ENCODE measurements at places on chromosomes 5 and 9. TPM values are rescaled to one million over a fixed set of nuclear protein-coding genes. Genes with fewer than 3 reads are reported as not detected.
A peak's percentile ranks its signal among the peaks of the same experiment; 100 is the strongest.

- no peak overlapping the region for H3K27ac ChIP-seq
- H3K4me3 ChIP-seq, result no peak overlapping the region
- no peak for DNase-seq
- no peaks in the 10 kb centered on the region for H3K36me3 ChIP-seq
- no peaks in the 10 kb centered on the region for H3K27me3 ChIP-seq
Observed at GRCh38 chr5:56310711-56311204, 77.6 kb upstream of the ANKRD55 start.

- DNase-seq, result no peak
- H3K36me3 ChIP-seq, result no peaks in the 10 kb centered on the region
- no peak overlapping the region for H3K27ac ChIP-seq
- no peaks in the 10 kb centered on the region for H3K27me3 ChIP-seq
Observed at GRCh38 chr5:101678481-101679193, 617.4 kb downstream of the SLCO4C1 start.

DNA sequence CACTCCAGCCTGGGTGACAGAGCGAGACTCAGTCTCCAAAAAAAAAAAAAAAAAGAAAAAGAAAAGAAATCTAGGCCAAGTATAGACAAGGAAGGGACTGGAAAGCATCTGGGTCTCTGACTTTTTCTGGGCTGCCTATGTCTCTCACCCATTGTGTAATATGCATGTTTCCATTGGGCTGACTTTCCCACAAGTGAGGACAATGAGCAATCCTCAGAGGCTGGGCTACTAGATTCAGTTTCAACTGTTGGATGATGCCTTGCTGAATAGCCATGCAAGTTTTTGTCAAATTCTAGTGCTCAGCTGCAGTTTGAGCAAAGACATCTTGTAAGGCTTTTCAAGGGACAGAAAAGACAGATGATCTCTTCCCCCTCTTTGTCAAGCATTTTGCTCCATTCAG lies 82.1 kb downstream of the PHAX start:
- no peak overlapping the region for H3K4me3 ChIP-seq
- no peaks in the 10 kb centered on the region for H3K27me3 ChIP-seq
- no peaks in the 10 kb centered on the region for H3K36me3 ChIP-seq
- H3K4me1 ChIP-seq, result no peaks in the 10 kb centered on the region

GRCh38 chr5:79151942-79152671 lies 40.5 kb downstream of the BHMT start:
- H3K4me1 ChIP-seq, result no peaks in the 10 kb centered on the region
- no peak overlapping the region for H3K4me3 ChIP-seq
- no peaks in the 10 kb centered on the region for H3K36me3 ChIP-seq

- H3K27ac ChIP-seq, result no peak overlapping the region
- DNase-seq, result no peak
- peaks cover 6% of the 10 kb centered on the region for H3K4me1 ChIP-seq
- peaks cover 33% of the 10 kb centered on the region for H3K36me3 ChIP-seq
Observed at GRCh38 chr9:97900738-97901565, 21.3 kb downstream of the TRMO start.

DNA sequence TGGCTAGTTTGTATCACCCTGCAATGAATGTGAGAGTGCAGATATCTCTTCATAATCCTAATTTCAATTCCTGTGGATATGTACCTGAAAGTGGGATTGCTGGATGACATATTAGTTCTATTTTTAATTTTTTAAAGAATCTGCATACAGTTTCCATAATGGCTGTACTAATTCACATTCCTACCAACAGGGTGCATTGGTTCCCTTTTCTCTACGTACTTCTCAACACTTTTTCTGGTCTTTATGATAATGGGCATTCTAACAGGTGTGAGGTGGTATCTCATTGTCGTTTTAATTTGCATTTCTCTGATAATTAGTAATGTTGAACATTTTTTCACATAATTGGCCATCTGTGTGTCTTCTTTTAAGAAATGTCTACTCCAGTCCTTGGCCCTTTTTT lies 927.5 kb downstream of the DTWD2 start:
- no peaks in the 10 kb centered on the region for H3K4me1 ChIP-seq
- no peaks in the 10 kb centered on the region for H3K27me3 ChIP-seq
- DNase-seq, result no peak
- H3K36me3 ChIP-seq, result no peaks in the 10 kb centered on the region

GRCh38 chr5:74684900-74685851 lies at the start of gene HEXB:
Gene HEXB (plus strand): TSS chr5:74685233. CDS start chr5:74685261, 28 bp downstream.
- peak within 1 kb of the TSS; percentile 86 for H3K27ac ChIP-seq
- peaks cover 13% of the 10 kb centered on the region for H3K36me3 ChIP-seq
- peak within 1 kb of the TSS; percentile 69 for H3K4me3 ChIP-seq
- H3K27me3 ChIP-seq, result no peaks in the 10 kb centered on the region
- DNase-seq, result peak; percentile 97
- H3K4me1 ChIP-seq, result peaks cover 15% of the 10 kb centered on the region

DNA sequence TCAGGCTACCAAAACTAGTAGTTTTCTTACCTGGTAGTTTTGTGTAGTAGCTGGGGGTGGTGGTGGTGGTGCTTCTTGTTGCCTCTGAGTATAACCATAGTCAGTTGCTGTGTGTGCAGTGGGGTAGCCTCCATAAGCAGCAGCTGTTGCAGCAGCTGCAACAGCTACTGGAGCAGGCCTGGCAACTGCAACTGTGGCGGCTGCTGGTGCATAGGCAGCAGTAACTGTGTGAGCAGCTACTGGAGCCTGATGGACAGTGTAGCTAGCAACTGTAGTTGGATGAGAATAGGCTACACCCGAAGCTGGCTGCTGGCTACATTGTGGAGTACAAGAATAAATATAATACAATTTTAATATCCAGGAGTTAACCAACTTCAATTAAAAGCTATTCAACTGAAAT lies 24.7 kb downstream of the ZFR start:
- no peak for DNase-seq
- peaks cover 41% of the 10 kb centered on the region for H3K36me3 ChIP-seq
- no peaks in the 10 kb centered on the region for H3K27me3 ChIP-seq
- H3K27ac ChIP-seq, result no peak overlapping the region

DNA sequence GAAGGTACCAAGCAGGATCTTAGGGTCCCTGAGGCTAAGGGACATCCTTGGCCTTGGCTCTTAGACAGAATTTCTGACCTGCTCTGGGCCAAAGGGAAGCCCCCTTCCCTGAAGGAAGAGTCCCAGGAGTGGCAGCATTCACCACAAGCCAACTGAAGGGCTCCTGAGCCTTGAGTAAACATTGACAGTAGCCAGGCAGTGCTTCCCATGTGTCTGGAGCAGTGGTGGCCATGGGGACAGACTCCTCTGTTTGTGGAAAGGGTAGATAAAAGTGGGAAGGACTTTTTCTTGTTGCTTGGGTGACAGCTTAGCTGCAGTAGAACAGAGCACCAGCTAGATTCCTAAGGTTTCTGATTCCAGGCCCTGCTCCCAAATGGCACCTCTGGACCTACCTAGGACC lies 61.4 kb upstream of the VLDLR start:
- no peak overlapping the region for H3K4me3 ChIP-seq
- H3K4me1 ChIP-seq, result peaks cover 14% of the 10 kb centered on the region
- no peaks in the 10 kb centered on the region for H3K27me3 ChIP-seq
- H3K36me3 ChIP-seq, result no peaks in the 10 kb centered on the region
- DNase-seq, result no peak
- peak overlapping the region; percentile 1 for H3K27ac ChIP-seq

GRCh38 chr9:36822201-36822600 lies 211.9 kb downstream of the PAX5 start:
- no peak overlapping the region for H3K4me3 ChIP-seq
- DNase-seq, result no peak
- peaks cover 16% of the 10 kb centered on the region for H3K27me3 ChIP-seq
- H3K36me3 ChIP-seq, result no peaks in the 10 kb centered on the region

- H3K4me3 ChIP-seq, result no peak overlapping the region
- no peaks in the 10 kb centered on the region for H3K27me3 ChIP-seq
- DNase-seq, result no peak
- no peaks in the 10 kb centered on the region for H3K36me3 ChIP-seq
Observed at GRCh38 chr9:77903666-77904285, 127.8 kb downstream of the GNAQ start.

GRCh38 chr9:88965473-88965872 lies 25.8 kb upstream of the S1PR3 start:
- H3K27ac ChIP-seq, result no peak overlapping the region
- no peaks in the 10 kb centered on the region for H3K4me1 ChIP-seq
- no peak for DNase-seq
- no peaks in the 10 kb centered on the region for H3K36me3 ChIP-seq
- no peaks in the 10 kb centered on the region for H3K27me3 ChIP-seq

DNA sequence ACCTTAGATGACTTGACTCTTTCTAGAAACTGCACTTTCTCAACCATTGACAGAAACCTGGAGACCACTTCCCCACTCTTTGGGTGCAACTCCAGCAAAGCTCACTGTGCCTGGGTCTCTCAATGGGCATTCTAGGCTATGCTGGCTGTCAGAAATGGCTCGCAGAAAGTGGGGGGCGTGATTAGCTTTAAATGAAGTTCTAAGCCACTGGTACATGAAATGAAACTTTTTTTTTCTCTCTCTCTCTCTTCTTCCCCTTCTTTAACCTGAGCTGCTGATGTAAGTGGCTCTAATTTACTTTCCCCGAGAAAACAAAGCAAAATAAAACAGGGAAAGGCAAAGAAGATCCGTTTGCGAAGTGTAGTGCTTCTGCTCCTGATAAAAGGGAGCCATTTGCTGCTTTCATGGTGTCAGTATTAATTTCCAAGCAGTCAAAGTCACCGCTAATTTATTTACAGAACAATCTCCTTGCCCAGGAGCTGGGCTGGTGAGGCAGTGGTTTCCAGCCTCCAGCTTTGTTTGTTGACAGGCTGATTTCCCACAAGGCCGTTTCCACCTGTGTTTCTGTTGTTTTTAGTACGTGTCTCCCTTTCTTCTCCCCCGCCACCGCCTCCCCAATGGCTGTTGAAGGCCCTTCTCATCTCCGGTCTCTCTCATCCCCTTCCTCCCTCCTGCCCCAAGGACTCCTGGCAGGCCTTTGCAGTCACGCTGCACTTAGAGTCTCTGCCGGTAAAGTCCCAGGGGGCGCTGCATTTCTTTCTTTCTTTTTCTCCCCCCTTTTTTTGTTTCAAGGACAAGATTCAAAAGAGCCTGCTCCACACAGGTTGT lies 422.9 kb downstream of the EBF1 start:
- H3K27ac ChIP-seq, result no peak overlapping the region
- peaks cover 13% of the 10 kb centered on the region for H3K27me3 ChIP-seq

GRCh38 chr5:18455521-18455920 lies 821.3 kb downstream of the TAF11L14 start:
- DNase-seq, result no peak
- no peak overlapping the region for H3K27ac ChIP-seq
- no peaks in the 10 kb centered on the region for H3K4me1 ChIP-seq

DNA sequence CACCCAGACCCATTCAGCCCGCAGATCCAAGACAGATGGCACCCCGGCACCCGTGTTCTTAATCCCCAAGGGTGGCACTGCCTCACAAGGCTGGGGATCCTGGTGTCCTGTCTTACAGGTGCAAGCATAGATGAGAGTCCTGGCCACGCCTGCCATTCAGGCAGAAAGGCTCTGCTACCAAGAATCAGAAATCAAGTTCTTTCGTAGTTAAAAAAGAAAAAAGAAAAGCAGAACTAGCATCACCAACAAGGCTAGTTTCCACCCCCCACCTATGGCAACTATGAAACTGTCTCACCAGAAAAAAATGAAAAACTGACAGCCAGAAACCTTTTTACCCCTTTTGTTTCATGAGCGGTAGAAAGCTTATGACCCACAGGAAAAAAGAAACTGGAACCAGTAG lies 170.4 kb downstream of the SYK start:
- H3K4me3 ChIP-seq, result no peak overlapping the region
- H3K27ac ChIP-seq, result no peak overlapping the region
- H3K36me3 ChIP-seq, result no peaks in the 10 kb centered on the region
- DNase-seq, result no peak
- no peaks in the 10 kb centered on the region for H3K4me1 ChIP-seq
- peaks cover 2% of the 10 kb centered on the region for H3K27me3 ChIP-seq

DNA sequence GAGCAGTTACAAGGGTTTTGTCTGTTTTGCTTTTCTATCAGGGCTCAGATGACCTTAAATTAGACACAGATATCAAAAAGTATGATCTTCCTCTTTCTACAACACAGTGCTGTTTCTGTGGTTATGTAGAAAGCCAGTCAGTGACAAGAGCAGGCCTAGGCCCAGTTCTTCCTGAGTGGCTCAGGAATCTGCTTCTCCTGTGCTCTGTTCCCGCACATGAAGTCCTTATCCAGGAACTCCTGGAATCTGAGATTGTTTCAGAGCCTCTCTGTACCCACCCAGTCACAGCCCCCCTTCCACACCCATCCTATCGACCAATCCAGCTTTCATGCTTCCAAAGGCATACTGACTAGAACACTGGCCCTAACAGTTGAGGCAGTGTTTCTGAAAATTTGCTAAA lies 40.4 kb upstream of the SMU1 start:
- DNase-seq, result no peak
- H3K27ac ChIP-seq, result peak overlapping the region; percentile 48
- H3K4me3 ChIP-seq, result no peak overlapping the region
- peaks cover 8% of the 10 kb centered on the region for H3K4me1 ChIP-seq
- no peaks in the 10 kb centered on the region for H3K27me3 ChIP-seq
- peaks cover 72% of the 10 kb centered on the region for H3K36me3 ChIP-seq

GRCh38 chr9:107059220-107059619 lies 196.3 kb downstream of the ZNF462 start:
- H3K27ac ChIP-seq, result no peak overlapping the region
- H3K27me3 ChIP-seq, result no peaks in the 10 kb centered on the region
- H3K4me1 ChIP-seq, result no peaks in the 10 kb centered on the region

GRCh38 chr9:35258660-35259474 lies 97.1 kb downstream of the UNC13B start:
- H3K27ac ChIP-seq, result no peak overlapping the region
- DNase-seq, result peak; percentile 77
- H3K36me3 ChIP-seq, result no peaks in the 10 kb centered on the region
- H3K27me3 ChIP-seq, result no peaks in the 10 kb centered on the region
- peak overlapping the region; percentile 2 for H3K4me3 ChIP-seq

GRCh38 chr5:73495772-73496335 lies 2.4 kb upstream of the BTF3 start:
- H3K27me3 ChIP-seq, result peaks cover 6% of the 10 kb centered on the region
- H3K4me3 ChIP-seq, result no peak overlapping the region
- H3K36me3 ChIP-seq, result peaks cover 9% of the 10 kb centered on the region
- peaks cover 14% of the 10 kb centered on the region for H3K4me1 ChIP-seq

DNA sequence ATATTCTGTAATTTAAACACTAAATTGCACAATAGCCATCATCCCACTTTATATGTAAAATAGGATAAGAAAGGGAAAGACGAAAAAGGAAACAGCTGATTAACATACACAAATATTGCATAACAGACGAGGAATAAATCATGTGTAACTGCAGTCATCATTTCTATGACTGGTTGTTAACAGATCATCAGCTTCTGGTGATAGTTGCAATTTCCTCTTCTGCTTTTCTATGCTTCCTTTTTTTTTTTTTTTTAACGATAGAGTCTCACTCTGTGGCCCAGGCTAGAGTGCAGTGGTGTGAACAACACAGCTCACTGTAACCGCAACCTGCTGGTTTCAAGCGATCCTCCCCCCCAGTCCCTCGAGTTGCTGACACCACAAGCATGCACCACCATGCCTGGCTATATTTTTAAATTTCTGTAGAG lies 22.5 kb upstream of the JAKMIP2 start:
- peak overlapping the region; percentile 34 for H3K27ac ChIP-seq
- H3K27me3 ChIP-seq, result no peaks in the 10 kb centered on the region
- no peaks in the 10 kb centered on the region for H3K36me3 ChIP-seq
- no peak overlapping the region for H3K4me3 ChIP-seq

The GLRA1 gene
- not detected for total RNA-seq

The PCDHB5 gene
- total RNA-seq, result 2.3 TPM

The CDC25C gene
- total RNA-seq, result 0.29 TPM

The PCDHB3 gene
- total RNA-seq, result 1.9 TPM

The SLC23A1 gene
- not detected for total RNA-seq

The PCDHGA12 gene
- total RNA-seq, result 7.6 TPM

The TMOD1 gene
- total RNA-seq, result 11.3 TPM

The UNC5A gene
- total RNA-seq, result 0.46 TPM

The IL13 gene
- not detected for total RNA-seq

The HTR1A gene
- total RNA-seq, result not detected

The HSD17B3 gene
- total RNA-seq, result 0.81 TPM

The FAM221B gene
- not detected for total RNA-seq

Measured in upper lobe of right lung (tissue), 1 donor.